Left cardiac atrium (tissue), 4 donors: ENCODE measurements at places on chromosomes 11 and 22. TPM values are rescaled to one million over a fixed set of nuclear protein-coding genes. Genes with fewer than 3 reads are reported as not detected.

The OR52E8 gene
- not detected for total RNA-seq

The TRIM29 gene
- total RNA-seq, result 0.50 TPM

The P2RY2 gene
- 12.0 TPM for total RNA-seq

GRCh38 chr11:36127550-36127949 lies 161.7 kb downstream of the COMMD9 start:
- no peak for DNase-seq

- no peak for DNase-seq
Measured at GRCh38 chr22:28143241-28143865, 224.3 kb upstream of the PITPNB start.

DNA sequence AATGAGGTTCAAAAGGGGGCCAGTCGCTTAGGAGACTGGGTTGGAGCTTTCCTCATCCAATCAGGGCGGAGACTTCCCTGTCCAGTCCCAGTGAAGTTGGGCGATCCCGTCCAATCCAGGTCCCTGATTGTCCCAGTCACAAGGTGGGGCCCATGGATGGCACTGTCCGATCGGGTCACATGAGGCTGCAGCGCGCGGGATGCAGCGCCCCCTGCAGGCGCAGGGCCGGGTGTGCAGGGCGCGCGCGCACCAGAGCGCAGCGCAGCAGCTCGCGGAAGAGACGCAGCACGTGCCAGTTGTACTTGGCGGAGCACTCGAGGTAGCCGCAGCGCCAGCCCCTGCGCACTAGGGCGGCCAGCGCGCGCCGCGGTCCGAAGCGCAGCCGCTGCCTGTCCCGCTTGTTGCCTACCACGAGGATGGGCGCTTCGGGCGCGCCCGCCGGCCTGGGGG lies 2.3 kb downstream of the RASL10A start:
- peak; percentile 52 for DNase-seq

- peak; percentile 6 for DNase-seq
Measured at GRCh38 chr11:70510106-70510505, 111.8 kb downstream of the CTTN start.

DNA sequence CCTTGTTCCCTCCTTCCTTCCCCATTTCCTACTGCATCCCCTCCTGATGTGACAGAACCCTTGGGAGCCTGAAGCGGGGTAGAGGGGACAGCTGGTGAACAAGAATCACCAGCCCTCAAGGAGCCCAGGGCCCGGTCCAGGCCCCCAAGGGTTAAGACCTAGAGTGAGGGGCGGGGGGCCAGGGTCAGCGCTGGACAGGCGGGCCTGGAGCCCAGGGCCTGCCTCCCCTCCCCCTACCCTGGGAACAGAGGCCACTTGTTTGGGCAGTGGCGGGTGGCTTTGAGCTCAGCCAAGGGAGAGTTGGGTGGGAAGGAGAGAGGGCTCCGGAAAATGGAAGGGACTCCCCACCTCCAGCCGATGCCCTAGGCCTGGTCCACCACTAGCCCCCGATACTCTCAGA lies 2.1 kb downstream of the ARAP1 start:
- no peak for DNase-seq

DNA sequence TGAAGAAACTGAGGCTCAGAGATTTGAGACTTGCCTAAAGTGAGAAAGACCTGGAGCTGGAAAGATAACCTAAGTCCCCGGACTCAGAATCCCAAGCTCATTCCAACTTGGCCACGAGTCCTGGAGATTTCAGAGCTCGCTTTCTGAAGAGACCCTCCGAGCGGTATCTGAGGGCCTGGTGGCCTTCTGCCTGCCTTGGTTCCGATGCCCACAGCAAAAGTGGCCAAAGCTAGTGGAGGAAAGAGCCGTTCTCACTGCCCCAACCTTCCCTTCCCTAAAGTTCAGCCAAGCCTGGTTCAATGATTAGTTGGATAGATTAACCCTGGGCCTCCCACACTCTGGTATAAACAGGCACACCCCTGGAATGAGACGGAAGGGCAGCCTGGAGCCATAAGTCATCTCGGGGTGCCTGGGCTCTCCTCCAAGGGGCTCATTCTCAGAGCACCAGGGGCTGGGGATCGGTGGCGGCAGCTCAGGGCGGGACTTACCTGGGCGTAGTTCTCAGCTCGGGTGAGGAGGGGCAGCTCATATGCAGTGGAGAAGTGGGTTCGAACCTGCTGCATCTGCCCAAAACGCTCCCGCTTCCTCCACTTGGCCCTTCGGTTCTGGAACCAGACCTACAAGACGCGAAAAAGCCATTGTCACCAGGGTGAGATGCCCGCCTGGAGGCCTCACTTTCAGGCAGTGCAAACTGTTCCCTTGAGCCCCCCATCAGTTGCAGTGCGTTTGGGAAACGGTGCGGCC lies 42.8 kb downstream of the ALX4 start:
- no peak for DNase-seq

DNA sequence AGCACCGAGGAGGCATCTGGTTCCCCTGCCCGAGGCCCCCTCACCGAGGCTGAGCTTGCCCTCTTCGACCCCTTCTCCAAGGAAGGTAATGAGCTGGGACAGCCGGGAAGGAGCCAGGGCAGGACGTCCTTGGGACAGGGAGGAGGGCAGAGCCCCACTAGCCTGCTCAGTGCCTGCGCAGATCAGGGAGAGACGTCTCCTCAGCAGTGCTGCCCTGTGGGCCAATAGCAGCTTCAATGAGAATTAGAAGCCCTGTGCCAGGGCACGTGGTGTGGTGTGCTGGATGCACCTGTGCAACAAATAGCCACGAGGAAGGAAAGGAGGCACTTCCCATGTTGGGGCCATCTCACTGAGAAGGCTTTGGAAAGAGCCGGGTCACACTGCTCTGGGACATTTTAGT lies 5.4 kb upstream of the SAC3D1 start:
- DNase-seq, result no peak

DNA sequence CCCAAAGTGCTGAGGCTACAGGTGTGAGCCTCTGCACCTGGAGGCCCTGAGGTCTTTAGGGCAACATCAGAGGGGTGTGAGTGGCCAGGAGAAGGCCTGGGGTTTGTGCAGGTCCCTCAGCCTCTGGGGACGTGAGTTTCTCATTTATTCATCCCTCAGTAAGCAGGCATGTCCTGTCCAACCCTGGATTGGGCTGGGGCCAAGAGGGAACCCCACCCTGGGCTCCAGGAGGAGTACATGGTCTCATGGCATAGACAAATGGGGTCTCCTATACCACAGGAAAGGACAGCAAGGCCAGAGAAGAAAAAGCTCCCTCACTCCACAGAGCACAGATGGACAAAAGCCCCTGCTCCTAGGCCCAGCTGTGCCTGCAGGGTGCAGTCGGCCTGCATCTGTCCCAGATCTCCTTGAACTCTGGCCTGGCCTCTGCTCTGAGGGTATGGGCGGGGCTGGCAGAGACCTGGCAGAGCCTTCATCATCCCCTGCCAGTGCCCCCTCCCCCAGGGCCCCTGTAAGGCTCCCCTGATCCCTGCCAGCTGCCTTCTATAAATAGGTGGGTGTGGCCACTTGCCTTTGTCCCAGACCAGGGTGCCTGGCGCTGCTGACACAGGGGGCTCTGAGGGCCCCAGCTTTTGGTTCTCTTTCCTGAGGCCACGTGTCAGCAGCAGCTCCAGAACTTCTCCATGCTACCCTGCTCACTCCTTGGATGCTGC lies 34.6 kb downstream of the A4GALT start:
- peak; percentile 78 for DNase-seq

- DNase-seq, result no peak
Measured at GRCh38 chr22:17359501-17359900, 9.8 kb upstream of the CECR2 start.
